ENCODE measurements at places on chromosomes 6 and 20.

DNA sequence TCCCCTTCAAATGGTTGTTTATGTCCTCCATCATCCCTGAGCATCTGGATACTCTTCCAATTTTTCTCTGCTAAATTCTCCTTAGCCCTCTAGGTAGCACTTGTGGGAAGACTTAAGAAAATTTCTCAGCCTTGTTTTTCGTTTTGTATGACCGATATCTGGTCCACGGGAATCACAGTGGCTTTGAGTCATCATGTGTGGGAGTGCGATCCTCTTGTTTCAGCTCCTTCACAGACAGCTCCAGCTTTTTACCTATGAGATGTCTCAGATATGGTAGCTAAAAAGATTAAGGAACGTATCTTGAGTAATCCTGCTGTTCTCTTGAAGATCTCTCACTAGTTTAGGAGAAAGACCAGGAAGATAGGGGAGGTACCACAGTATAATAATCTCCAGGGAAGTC is 196.1 kb downstream of the GRM1 start:
- DNase-seq, result no peak

DNA sequence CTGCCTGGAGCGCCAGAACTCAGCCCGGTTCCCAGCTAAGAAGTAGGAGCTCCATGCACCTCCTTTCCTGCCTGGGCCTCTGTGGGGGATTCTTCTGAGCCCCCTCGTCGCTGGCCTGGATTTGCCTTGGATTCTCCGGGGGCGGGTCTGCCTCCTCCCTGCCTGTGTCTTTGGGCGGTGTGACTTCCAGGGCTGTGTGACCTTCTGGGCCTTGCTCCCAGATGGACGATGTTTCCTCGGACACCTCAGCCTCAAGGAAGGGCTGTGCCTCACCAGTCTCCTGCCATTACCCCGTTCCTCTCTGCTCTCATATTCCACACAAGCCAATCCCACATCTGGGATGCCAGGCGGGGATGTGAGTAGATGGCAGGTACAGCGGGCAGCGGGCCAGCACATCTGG is 76.8 kb downstream of the ERMARD start:
- DNase-seq, result no peak

GRCh38 chr20:58256842-58257241 is 28.4 kb upstream of the ANKRD60 start:
- DNase-seq, result no peak

GRCh38 chr20:4828830-4829513 is 107.3 kb downstream of the PRND start:
- no peak for DNase-seq

DNA sequence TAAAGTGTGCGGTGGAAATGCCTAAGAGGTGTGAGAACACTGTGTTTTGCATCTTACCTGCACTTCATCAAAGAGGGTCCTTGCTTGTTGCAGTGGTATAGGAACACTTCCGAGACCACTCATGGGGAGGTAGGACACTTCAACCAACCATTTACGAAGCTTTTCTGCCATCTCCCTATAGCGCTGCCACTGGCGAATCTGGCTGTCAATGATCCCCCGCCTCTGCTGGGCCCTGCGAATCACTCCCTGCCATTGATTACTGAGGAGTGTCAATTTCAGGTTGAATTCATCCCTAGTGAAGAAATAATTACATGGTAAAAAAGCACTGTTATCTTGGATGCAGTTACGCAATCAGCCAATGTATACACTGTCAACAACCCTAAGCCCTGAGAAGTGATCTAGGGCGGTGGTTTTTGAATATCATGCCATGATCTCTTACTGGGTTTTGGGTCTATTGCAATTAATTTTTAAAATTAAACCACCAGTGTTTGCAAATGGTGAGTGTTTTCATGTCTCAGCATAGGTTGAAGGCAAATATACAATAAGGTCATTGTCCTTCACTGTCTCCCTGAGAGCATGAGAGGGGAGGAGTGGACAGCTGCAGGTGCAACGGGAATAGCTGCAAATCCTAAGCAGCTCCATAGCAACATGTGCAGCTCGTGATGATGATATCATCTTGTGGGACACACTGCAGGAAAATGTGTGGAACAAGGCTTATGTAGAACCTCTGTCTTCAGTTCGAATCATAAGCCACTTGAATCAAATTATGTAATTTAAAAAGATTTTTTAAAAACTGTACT is 400.6 kb downstream of the ESR1 start:
- no peak for DNase-seq

GRCh38 chr6:96138406-96138805 is 122.6 kb downstream of the FUT9 start:
- no peak for DNase-seq

DNA sequence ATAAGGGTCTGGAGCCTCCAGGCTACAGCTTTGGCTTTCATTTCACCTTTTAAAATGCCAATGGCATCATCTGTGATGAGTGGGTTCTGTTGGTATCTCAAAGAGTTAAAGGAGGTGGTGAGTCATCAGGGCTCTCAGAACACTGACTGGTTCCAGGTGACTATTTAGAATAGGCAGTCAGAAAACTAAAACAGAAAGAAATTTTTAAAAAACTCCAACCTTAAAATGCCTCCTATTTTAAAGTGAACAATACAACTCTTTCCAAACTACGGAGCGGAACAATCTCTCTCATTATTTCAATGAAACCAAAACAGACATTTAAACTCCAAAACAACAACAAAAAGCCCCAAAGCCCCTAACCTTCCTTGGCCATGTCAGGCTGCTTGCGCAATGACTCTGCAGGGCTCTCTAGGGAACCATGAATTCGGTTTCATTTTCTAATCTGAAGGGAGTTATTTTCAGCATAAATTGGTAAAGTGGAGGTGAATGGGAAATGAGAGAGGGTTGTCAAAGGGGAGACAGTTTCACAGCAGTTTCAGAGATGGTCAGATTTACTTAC is 194.9 kb downstream of the KIF6 start:
- DNase-seq, result peak; percentile 70

DNA sequence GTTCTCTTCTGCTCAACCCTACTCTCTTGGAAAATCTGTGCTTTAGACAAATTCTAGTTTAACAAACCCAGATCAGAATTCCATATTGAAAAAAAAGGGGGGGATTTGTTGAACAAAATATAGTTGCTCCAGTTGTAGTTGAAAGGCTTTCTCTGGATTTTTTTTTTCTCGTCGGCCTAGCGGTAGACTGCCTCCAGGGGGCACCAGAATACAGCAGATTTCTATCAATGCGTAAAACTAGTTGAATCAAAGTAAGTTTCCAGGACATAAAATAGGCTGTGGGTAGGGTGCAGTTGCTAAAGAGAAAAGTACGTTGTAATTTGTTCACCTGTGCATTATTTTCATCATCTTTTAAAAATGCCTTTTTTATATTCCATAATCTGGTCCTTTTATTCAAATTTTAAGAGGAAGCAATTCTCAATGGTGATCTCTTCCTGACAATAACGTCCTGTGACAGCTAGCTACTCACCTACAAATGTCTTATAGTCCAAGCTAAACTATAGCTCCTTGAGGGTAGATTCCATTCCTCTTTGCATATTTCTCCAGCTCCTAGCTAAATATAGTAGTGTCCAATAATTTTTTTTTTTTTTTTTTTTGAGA is 105.4 kb downstream of the PERP start:
- peak; percentile 40 for DNase-seq

DNA sequence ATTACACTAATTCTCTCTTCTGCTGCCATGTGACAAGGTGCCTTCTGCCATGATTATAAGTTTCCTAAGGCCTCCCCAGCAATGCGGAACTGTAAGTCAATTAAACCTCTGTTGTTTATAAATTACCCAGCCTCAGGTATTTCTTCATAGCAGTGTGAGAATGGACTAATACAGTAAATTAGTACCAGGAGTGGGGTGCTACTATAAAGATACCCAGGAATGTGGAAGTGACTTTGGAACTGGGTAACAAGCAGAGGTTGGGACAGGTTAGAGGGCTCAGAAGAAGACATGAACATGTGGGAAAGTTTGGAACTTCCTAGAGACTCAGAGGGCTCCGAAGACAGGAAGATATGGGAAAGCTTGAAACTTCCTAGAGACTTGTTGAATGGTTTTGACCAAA is 34.8 kb downstream of the MICA start:
- no peak for DNase-seq

- DNase-seq, result no peak
These were observed 1.8 kb downstream of the EPB41L2 start for GRCh38 chr6:131061041-131061750.

DNA sequence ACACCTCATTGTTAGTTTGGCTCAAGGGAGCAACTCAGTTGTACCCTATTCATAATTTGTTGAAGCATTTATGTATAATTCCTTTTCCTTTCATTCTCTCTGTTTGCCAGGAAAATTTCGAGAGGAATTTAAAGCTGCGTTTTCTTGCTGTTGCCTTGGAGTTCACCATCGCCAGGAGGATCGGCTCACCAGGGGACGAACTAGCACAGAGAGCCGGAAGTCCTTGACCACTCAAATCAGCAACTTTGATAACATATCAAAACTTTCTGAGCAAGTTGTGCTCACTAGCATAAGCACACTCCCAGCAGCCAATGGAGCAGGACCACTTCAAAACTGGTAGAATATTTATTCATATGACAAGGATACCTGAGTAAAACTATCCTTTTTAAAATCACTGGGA is 45.2 kb upstream of the GFRAL start:
- DNase-seq, result no peak

DNA sequence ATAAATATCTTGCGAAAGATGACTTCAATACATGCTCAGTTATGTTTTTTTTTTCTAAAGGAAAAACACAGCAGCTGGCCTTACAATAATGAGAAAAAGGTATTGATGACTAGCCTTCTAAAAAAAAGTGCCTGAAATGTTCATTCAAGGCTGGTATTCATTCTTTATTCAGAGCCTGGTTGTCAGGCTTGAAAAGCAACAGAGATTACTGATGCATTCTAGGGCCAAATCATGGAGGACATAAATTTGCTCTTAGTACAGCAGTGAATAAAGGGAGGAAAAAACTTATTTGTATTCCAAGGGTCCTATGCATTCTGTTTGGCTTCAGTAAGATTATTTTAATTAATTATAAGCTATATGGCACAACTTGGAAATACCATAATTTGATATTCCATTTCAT is 83.5 kb downstream of the WASF1 start:
- DNase-seq, result no peak

- DNase-seq, result peak; percentile 30
These were observed 21.6 kb upstream of the TNFAIP3 start for GRCh38 chr6:137845460-137845859.

DNA sequence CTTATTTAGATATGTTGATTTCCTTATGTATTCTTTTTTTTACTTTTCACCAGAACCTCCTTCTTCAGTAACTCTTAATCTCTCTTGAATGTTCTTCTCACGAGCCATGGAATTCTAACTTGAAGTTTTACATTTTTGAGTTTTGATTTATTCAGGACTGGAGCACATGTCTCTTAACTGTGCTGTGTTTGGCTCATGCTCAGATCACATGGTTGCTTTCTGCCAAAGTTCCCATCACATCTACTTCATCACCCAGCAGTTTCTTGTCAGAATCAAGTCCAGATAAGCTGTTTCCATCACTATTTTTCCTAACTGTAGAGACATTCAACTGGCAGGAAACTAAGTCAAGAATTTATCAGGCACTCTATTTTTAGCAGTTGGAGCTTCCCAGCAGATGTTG is 31.7 kb downstream of the SLC35A1 start:
- peak; percentile 15 for DNase-seq

DNA sequence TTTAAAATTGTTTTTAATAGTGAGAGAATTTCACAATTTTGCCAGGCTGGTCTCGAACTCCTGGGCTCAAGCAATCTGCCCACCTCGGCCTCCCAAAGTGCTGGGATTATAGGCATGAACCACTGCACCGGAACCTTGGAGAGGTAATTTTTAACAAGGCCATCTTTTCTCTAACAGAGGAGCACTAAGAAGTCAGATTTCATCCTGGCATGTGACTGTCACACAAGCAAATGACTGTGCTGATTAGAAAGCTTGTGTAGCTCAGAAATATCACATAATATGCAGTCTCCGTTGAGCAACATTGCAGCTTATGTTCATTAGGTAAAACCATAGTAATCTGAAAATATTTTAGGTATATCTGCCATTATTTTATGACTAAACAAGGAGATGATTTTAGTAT is 156.0 kb downstream of the CCDC170 start:
- DNase-seq, result no peak

- DNase-seq, result no peak
These were observed 728 bp downstream of the PSMA7 start for GRCh38 chr20:62142252-62143080.

DNA sequence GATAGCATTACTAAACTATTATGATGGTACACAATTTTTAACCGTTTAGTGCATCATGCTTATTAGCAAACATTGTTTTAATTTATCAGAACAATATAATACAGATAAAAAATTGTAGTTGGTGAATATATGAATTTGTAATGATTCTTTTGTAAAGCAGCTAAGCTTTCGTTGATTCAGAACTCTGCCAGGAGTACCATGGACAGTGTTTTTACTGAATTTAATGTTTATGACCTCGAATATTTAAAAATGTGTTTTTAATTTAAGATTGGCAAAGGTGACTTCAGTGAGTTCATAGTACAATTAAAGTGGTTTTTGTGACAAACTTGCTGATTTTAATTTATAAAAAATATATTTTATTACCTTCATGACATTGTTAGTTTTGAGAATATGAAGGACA is 10.0 kb downstream of the AFDN start:
- no peak for DNase-seq

GRCh38 chr6:42454428-42454791 is 2.7 kb upstream of the TRERF1 start:
- no peak for DNase-seq

DNA sequence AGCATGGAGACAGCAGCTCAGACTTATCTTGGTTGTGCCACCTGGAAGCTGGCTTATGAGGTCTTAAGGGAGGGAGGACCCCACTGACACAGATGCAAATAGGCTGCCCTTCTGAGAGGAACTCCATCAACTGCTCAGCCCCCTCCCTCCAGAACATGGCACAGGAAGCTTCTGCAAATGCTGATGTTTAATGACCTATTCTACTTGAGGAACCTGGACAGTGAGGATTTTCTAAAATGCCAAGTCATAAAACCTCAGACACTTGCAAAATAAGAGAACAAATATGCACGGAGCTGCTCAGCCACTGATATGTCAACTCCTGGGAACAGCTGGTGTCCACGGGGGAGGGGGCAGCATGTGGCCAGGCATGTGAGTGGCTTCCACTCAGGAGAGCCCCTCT is 3.5 kb downstream of the CST9 start:
- no peak for DNase-seq

- DNase-seq, result no peak
These were observed 10.1 kb downstream of the HMGCLL1 start for GRCh38 chr6:55568808-55569439.

DNA sequence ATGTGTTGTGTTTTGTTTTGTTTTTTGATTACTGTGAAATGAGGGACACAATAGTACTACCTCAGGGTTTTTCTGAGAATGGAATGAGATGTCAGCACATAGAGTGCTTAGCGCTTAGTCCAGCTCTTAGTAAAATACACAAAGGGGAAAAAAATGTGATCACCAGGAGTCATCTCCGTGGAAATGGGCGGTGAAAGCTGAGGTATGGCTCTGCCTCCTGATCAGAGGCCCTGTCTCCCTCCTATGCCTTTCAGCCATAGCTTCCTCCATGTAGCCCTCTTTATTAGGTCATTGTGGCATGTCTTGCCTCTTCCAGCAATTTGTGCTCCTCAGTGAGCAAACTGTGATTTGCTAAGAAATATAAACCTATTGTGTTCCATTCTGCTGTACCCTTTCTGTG is 13.0 kb downstream of the PSMF1 start:
- no peak for DNase-seq

- no peak for DNase-seq
These were observed 101.5 kb upstream of the BACH2 start for GRCh38 chr6:90397929-90398674.

Data from fibroblast of skin of back (primary cell).